ENCODE measurements at places on chromosomes 11 and 22.

- DNase-seq: no peak
Observed at GRCh38 chr11:86916330-86916729, 38.9 kb downstream of the FZD4 start.

- DNase-seq: no peak
Observed at GRCh38 chr11:117794135-117794534, 2.9 kb downstream of the DSCAML1 start.

DNA sequence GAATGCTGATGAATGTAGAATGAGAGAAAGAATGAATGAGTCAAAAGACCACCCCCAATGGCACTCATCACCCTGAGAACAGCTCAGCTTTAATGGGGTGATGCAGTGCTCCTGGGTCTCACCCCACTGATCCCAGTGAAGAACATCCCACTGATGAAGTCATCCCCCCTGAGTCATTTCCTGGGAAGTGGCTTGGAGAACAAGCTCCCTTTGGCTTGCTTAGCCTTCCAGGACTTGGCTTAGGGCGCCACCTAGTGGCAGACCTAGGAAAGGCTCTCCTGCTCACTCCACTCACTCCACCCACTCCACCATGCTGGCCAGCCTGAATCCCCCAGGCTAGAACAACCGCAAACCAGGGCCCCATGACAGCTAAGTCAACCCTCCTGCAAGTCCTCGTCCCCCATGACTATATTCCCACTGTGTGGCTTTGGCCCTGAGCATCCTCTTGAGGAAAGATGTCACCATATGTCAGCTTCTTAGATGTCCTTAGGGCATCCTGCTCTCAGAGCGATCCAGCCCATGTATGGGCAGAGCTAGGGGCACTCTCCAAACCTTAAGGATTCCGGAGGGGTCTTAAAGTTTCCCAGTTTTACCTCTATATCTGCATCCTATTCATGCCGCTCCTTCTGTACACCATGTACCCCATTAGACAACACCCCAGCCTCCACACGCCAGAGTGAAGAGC, 17.8 kb upstream of the TMPRSS13 start:
- DNase-seq: peak; percentile 49

DNA sequence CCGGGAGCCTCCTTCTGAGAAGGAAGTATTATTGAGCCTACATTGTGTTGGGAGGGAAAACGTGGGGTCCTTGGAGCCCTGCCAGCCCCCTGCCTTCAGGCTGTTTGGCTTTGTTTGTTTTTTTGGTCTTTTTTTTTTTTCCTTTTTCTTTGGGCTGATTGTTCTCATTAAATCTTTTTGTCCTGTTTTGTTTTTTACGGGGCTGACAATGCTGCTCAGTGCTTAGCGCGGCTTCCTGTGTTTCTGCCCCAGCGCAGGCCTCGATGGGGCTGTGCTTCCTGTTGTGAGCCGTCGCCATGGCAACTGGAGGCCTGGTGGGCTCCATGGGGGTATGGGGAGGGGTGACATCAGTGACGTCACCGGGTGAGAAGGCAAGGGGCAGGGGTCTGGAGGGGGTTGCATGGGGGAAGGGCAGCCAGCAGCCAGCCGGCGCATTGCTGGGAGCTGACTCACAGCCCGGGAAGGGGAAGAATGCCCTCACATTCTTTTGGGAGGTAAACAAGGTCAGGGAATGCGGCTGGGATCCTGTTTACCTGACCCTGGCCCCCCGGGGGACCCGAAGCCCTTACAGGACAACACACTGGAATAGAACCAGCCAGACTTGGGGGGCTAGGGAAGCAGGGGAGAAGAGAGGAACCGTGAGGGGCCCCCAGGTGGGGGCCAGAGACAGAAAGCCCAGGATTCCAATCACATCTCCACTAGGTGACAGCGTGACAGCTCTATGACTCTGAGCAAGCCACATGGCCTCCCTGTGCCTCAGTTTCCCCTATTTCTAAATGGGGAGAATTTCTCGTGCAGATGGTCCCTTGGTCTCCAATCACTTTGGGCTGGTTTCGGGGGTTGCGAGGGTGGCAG, 22.2 kb upstream of the CBX7 start:
- no peak for DNase-seq

DNA sequence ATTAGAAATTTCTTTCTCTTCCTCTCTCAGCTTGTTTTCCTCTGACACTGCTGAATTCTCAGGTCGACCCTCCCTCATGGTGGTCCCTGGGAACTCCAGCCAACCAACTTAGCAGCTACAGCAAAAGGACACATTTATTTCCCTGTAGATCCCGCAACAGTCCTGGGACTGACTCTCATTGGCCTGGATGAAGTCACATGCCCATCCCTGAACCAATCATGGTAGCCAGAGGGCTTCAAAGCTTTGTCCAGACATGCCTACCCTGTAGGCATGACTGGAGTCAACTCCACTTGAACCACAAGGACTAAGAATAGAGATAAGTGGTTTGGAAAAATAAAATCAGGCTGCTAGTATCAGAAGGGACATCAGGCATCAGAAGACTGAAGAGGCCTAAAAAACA, 84.6 kb upstream of the LRRC55 start:
- DNase-seq: no peak

DNA sequence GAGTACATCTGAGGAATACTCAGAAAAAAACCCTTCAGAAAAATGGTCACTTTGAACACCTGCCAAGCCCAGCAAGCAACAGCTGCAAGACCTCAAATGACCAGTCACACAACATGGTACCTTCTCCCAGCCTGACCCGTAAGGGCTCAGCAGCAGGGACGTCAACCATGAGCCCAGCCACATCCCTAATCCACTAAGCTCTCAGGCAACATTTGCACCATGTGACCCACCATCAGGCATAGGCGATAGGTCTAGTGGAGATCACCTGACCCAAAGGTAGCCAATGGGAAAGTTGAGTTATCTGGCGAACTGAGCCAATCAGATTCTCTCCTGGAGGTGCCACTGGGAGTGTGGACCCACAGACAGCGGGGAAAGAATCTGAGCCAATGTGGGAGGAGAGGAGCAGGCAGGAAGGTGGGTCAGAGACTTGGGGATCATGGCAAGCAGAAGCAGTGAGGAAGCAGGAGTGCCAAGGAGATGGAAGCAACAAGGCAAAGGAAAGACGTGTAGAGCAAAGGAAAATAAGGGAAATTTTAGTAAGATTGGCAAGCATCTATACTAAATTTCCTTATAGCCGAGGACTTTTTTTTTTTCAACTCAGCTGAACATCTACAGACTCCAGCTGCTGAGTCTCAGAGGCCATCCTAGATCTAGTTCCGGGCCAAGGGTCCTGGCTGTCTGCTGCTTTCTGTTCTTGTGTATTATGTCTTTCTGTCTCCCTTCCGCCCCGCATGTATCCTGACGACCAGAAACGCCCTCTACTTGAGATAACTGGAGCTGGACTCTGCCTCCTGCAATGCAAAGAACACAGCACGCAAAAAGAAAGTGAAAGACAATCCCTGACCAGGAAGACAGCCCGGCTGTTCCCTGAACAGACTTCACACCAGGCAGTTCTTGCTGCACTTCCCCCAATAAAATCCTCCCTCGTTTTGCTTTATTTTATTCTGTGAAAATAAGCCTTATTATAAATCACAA, 11.0 kb upstream of the PLAAT2 start:
- DNase-seq: no peak

GRCh38 chr22:44755956-44756361, 3.6 kb downstream of the ARHGAP8 start:
- DNase-seq: no peak

DNA sequence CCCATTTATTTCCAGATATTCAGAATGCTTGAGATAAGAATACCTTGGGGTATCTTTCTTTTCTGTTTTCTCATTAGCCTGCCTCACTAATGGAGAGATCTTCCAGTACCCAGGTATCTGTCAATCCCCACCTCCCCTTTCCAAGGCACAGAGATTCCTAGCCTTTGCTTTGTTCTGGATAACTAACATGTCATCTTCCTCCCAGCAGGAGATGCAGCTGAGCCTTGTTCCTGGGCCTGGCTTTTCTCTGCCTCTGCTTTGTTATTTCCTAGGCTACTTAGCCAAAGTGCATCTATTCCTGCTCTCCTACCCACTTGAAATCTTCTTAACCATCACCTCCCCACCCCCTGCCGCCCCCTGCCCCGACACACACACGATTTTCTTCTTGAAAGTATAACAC, 297.1 kb downstream of the NELL1 start:
- no peak for DNase-seq

DNA sequence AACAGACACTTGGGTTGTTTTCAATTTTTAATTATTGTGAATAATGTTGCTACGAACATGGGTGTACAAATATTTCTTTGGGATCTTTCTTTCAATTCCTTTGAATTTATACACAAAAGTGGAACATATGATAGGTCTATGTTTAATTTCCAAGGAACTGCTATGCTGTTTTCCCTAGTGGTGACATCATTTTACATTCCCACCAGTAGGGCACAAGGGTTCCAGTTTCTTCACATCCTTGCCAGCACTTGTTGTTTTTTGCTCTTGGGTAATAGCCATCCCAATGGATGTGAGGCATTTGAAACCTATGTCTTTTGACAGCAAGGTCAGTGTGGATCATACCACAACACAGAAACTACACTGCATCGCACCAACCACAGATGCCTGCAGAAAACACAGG, 41.8 kb upstream of the SCN3B start:
- no peak for DNase-seq
